ENCODE measurements at places on chromosomes 6 and 20.

DNA sequence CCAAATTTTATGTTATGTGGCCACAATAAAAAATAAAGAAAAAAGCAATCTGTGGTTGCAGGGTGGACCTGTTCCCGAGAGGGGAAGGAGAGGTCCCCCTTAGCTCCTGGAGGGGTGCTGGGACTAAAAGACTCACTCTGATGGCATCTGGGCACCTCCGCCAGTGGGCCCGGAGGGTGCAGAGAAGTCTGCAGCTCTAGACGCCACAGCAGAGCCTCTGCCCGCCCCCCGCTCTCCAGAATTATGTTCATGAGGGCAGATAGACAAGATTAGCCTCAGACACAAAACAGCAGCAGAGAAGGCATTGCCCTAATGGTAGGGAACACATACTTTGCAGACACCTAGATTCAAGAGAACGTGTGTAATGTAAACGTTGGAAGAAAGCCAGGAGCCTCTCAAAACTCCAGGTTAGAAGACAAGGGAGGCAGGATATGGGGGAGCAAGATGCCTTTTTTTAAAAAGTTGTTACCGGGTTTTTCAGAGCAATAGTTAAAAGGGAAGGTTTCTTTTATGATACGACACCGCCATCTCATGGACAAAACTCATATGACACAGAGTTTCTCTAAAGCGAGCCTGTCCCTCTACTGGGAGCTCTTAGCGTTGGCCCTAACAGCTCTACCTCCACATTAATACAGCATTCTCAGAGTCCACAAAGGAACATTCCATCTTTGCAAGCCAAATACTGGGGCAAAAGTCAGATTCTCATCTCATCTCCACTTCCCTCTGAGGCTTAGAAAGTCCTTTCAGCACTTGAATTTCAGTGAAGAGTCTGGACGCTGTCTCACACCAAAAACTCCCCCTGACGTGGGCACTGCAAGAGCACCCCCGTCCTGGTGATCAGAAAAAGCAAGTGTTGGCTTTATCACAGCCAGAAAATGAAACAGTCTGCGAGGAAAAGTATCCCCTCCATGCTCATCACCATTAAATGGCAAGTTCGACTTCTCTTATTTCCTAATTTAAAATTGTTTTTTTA is 47.2 kb downstream of the FOXF2 start:
- DNase-seq, result peak; percentile 78

GRCh38 chr6:43836507-43837240 is 66.7 kb downstream of the VEGFA start:
- no peak for DNase-seq

DNA sequence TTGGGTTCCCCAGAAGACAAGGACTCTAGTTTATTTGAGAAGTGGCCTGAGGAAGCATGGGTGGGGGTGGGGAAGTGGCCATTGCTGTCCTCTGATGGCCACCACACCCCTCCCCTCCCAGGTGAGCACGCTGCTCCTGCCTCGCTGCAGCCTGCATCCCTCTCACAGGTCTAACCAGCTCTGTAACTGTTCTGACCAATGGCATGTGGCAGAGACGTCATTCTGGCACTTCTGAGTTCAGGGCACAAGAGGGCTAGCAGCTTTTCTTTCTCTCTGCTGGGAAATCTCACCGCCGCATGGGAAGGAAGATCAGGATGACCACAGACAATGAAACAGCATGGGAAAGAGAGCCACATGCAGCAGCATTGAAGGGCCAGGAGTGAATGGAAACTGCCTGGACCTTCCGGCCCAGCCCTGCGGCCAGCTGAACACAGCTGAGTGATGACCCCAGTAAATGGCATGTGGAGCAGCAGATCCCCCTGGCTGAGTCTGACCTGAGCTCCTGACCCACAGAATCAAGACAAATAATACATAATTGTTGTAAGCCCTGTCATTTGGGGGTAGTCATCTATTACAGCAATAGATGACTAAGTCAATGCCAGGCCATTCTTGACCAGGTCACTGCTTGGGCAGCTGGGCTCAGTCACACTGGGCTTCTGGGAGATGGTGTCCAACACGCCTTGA is 179.8 kb downstream of the LINC00237 start:
- DNase-seq, result no peak

- DNase-seq, result no peak
Measured at GRCh38 chr20:9040863-9041524, 27.9 kb upstream of the PLCB4 start.

DNA sequence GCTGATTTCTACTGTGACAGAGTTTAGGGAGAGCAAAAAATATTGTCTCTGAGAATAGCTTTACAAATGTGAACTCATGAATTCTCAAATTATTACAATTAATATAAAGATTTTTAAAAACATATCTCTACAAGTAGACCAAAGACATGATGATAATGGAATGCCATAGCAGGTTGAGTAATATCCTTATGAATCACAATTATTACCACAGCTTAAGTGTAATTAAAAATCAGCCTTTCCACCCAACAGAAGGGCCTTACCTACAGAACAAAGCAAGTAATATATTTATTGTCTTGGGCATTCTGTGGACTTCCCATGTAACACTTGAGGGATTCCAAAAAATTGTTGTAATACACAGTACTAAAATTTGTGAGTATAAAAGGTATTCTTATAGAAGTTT is 1099.6 kb upstream of the GJE1 start:
- DNase-seq, result no peak

- DNase-seq, result no peak
Measured at GRCh38 chr20:1368448-1369199, 24.2 kb downstream of the FKBP1A start.

DNA sequence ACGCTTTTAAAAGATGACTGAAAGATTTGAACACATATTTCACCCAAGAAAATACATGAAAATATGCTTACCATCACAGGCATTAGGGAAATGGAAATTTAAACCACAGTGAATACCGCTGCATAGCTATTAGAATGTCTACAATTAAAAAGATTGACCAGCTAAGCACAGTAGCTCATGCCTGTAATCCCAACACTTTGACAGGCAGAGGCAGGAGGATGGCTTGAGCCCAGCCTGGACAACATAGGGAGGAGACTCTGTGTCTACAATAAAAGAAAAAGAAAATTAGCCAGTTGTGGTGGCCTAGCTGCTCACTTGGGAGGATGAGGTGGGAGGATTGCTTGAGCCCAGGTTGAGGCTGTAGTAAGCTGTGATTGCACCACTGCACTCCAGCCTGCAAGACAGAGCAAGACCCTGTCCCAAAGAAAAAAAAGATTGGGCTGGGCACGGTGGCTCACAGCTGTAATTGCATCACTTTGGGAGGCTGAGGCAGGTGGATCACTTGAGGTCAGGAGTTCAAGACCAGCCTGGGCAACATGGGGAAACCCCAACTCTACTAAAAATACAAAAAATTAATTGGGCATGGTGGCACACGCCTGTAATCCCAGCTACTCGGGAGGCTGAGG is 163.7 kb upstream of the AKAP12 start:
- no peak for DNase-seq

DNA sequence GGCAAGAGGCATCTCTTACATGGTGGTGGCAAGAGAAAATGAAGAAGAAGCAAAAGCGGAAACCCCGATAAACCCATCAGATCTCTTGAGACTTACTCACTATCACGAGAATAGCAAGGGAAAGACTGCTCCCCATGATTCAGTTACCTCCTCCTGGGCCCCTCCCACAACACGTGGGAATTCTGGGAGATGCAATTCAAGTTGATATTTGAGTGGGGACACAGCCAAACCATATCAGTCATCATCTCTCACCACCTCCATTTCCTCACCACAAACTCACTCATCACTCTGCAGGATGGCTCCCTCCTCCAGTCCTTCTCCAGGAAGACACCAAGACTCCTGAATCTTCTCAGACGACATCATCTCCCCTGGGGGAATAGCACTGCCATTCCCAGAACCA is 25.8 kb upstream of the SLC16A10 start:
- DNase-seq, result no peak

GRCh38 chr20:51573576-51574243 is 31.2 kb upstream of the NFATC2 start:
- DNase-seq, result no peak

GRCh38 chr6:150510576-150510975 is 89.1 kb upstream of the PLEKHG1 start:
- DNase-seq, result no peak

- no peak for DNase-seq
Measured at GRCh38 chr20:61731363-61732181, 334.1 kb downstream of the TAF4 start.

- DNase-seq, result no peak
Measured at GRCh38 chr6:104884867-104885517, 25.3 kb upstream of the HACE1 start.

DNA sequence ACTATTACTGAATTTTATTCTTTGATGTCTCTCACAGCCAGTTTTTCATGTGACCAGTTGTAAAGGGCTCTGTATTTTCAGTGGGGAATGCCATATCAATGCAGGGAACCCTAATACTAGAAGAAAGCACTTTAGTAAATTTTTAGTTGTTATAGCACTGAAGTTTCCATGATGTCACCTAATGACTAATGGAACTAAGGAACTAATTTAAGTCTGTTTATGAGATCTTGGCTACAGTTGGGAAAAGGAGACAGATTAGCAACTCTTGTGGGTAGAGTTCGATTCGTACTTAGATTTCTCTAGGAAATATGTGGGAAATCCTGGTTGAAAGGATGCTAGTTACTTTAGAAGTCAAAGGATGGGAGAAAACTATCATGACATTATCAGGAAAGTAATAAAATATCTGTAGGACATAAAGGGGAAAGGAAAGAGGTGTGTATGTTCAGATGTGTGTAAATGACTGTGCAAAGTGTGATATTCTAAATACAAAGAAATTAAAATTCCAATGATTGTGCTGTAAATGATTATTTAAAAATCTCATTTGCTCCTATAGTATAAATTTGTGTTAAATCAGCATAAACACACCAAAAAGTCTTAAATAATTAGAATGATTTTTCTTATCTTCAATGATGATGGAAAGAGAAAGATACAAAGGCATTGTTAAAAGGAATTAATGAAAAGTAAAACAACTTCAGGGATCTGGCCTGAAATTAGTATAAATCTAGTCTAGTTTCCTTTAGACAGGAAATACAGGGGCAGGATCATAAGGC is 103.4 kb downstream of the LRRC1 start:
- no peak for DNase-seq

- no peak for DNase-seq
Measured at GRCh38 chr6:41724586-41725501, 10.6 kb downstream of the TFEB start.

DNA sequence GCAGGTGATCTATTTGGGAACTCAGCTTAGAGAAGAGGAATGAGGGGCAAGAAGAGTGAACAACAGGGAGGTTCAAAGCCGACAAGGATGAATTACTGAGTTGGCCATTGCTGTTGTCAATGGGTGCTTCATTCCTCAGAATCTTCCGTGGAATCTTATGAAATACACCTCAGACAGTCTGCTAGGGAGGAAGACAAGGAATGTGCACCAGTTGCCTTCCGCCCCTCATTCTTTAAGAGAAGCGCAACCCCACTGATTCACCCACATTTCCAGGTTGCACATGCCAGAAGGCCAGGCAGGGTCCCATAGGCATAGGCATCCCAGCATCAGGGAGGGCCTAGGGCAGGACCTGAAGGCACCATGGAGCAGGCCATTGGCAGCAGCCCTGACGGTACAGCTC is 127.5 kb upstream of the TNFAIP3 start:
- no peak for DNase-seq

DNA sequence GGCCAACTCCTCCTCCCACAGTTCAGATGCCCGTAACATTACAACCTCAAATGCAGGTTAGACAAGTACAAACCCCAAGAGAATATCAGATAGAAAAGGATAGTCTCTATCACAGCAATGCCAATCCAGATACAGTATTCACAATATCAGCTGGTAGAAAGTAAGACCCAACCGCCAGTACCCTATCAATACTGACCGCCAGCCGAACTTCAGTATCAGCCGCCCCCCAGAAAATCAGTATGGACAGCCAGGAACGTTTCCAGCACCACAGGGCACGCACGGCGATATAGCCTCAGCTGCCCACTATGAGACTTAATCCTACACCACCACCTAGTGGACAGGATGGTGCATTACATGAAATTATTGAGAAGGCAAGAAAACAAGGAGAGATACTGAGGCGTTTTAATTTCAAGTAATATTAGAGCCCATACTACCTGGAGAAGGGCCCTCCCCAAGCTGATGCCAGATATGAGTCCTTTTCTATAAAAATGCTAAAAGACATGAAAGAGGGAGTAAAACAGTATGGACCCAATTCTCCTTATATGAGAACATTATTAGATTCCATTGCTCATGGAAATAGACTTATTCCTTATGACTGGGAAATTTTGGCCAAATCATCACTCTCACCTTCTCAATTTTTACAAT is 17.6 kb upstream of the EIF2S2 start:
- peak; percentile 76 for DNase-seq

GRCh38 chr6:134853111-134854055 is 96.5 kb downstream of the ALDH8A1 start:
- no peak for DNase-seq

DNA sequence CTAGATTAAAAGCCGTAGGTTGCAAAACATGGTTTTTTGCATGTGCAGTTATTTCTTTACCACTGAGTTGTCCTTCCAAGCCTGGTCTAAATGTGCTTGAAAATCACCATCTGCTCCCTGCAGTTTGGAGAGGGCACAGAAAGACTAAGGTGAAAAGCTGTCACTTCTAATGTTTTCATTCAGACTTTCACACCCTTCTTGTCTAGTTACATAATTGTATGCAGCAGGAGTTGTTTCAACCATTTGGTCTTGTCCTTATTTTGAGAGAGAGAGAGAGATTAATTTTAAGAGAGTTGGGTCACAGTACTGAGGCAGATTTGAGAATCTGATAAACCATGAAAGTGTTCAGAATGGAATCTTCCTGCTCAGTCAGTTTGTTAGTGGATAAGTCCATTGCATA is 82.5 kb downstream of the ARID1B start:
- DNase-seq, result peak; percentile 13

DNA sequence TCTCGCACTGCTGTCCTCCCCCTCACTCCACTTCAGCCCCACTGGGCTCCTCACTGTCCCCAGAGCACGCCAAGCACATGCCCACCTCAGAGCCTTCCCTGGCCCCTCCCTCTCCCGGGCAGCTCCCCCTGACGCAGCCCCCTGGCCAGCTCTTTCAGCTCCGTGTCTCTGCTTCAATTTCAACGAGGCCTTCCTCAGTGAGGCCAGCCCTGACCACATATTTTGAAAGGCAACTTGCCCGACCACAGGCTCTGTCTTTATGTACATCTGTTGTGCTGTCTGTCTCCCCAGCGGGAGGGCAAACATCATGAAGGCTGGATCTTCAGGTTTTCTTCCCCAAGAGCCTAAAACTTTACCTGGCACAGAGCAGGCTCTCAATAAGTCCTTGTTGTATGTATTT is 44.6 kb downstream of the JPH2 start:
- DNase-seq, result no peak

- no peak for DNase-seq
Measured at GRCh38 chr20:33627577-33628216, 34.4 kb upstream of the C20orf144 start.

DNA sequence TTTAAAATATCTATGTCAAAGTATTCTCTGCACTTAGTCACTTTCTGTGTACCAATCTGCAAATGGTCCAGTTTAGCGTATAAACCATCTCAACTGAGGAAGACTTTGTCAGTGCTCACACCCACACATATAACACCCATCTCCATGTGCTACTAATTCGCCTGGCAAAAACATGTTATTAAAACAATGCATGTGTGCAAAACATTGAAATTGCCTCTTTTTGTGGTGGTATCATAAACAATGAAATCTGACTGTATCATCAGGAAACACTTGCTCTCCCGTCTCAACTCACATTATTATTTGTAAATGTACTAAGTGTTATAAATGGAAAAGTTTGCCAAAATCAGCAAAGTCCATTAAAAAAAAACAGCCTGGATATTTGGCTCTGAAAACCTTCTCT is 105.9 kb upstream of the FOXC1 start:
- no peak for DNase-seq

All from HAP-1 (cell line).